ENCODE measurements at places on chromosomes 16 and 17.

DNA sequence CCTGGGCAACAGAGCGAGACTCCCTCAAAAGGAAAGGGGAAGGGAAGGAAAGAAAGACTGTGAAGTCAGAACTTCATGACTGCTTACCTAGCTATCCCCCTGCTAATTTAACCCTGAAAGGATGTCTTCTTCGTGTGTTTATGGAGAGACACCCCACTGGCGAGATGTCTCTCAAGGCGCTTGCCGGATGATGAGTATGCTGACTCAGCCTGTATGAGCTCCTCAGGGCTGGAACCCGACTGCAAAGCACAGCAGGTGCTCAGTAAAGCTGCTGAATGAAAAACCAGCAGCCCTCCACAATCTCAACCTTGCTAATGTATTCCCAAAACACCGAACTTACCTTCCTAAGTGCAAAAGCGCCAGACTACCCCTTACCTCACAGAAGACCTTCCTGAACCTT lies 2.3 kb downstream of the ANKFY1 start:
- DNase-seq = no peak

- DNase-seq = no peak
These were observed 9.0 kb downstream of the WWOX start for GRCh38 chr16:78108451-78108850.

- DNase-seq = no peak
These were observed 4.2 kb upstream of the ATXN7L3 start for GRCh38 chr17:44203731-44204440.

DNA sequence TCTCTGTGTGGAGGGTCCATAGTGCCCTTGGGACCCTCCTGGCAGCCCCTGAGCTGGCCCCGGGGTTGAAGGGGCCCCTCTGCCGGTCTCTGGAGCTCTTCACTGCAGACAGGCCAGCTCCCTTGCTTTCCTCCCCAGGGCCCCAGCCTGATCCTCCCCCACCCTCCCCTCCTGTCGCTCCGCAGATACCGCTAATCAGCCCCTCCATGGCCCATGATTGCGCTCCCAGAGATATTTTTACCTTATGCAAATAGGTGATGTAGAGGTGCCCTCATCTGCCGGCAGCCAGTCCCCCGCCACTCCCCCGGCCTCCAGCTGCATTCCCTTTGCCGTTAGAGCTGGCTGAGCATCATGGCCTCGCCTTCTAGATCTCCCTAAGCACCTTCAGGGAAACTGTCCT lies 9.2 kb downstream of the MMP15 start:
- no peak for DNase-seq

DNA sequence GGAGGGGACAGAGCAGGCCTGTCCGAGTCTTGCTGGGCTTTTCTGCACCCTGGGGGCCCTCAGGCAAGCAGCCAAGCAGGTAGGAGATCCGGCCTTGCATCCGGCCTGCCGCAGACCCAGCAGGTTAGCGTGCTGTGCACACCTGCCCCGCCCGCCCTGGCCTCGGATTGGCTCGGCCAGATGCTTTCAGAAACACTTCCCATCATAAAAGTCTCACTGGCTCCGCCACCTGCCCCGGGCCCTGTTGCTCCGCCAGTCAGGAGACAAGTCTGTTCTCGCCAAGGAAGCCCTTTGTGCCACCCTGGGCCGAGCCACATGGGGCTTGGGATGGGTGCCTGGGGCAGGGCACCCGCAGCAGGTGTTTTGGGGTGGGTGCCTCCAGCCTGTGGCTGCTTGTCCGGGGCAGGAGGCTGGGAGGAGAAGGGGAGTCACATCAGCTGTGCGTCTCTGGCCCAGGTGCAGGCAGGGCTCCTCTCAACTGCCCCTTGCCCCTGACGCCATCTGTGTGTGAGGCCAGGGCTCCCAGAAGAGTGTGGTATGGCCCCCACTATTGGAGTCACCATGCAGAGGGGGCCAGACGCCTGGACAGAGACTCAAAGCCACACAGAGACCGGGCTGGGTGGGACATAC lies 228.2 kb upstream of the GSE1 start:
- no peak for DNase-seq

- DNase-seq = no peak
These were observed 16.0 kb upstream of the CCL18 start for GRCh38 chr17:36048066-36048465.

- no peak for DNase-seq
These were observed 232.1 kb upstream of the CACNG5 start for GRCh38 chr17:66602659-66603384.

Data from pons (tissue), 1 donor.